ENCODE measurements at places on chromosomes 7 and 10. TPM values are rescaled to one million over a fixed set of nuclear protein-coding genes. Genes with fewer than 3 reads are reported as not detected.

DNA sequence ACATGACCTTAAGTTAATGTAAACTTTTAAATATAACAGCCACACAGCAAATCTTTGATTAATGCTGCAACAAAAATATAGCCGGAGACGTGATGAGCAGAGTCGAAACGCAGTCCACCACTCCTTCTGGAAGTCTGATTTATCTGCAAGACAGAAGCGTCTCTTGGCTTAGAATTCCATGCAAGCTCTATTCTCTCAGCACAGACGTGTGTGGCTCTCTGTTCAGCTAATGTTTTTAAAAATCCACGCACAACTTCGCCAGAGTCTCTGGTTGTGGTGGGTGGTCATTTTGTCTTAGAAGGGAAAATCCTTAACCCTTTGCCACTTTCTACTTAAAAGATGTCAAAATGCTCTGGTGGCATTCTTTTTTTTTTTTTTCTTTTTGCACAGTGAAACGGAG, 438.0 kb upstream of the MGMT start:
- DNase-seq: no peak

PILRA gene
- 4.6 TPM for total RNA-seq

GRCh38 chr7:93228302-93228701, 2.0 kb upstream of the HEPACAM2 start:
- no peak for DNase-seq

DNA sequence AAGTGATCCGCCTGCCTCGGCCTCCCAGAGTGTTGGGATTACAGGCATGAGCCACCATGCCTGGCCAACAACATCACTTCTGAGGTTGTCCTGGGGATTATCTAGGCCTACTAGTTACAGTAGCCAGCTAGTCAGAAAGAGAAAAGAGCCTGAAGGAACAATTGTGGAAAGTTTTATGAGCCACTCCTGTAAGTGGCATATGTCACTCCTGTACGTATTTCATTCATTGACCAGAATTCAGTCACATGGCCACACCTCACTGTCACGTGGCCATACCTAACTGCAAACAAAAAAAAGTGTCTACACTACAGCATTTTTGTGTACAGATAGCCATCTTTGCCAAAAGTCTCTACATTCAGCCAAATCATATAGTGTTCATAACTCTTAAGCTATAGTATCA, 85.7 kb downstream of the ANKIB1 start:
- DNase-seq: no peak

GRCh38 chr10:69500864-69501468, 49.7 kb downstream of the TSPAN15 start:
- DNase-seq: no peak
